ENCODE measurements at places on chromosomes 5 and 9.

DNA sequence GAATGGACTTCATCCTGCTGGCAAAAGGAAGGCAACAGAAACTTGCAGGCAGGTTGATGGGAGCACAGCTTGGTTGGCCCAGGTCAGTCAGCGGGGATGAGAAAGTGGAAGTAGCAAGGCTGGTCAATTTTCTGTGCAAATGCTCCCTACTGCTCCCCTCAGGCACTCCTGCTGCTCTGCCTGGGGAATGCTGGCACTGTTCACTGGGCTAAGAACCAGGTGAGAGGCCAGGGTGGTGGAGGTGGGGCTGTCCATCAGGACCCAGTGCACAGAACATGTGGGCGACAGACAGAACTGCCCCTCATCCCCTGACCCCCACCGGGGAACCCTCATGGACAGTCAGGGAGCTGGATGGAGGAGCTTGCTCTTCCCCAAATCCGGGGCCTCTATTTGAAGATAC lies 593.1 kb downstream of the IRX1 start:
- no peaks in the 10 kb centered on the region for H3K4me1 ChIP-seq
- no peak overlapping the region for H3K4me3 ChIP-seq
- no peaks in the 10 kb centered on the region for H3K36me3 ChIP-seq
- no peak overlapping the region for H3K27ac ChIP-seq
- no peak for DNase-seq

GRCh38 chr5:139571966-139572365 lies 10.8 kb downstream of the UBE2D2 start:
- no peaks in the 10 kb centered on the region for H3K36me3 ChIP-seq
- no peaks in the 10 kb centered on the region for H3K27me3 ChIP-seq
- DNase-seq = no peak
- H3K27ac ChIP-seq = no peak overlapping the region

GRCh38 chr5:98786191-98786853 lies 12.9 kb downstream of the RGMB start:
- H3K36me3 ChIP-seq = no peaks in the 10 kb centered on the region
- no peak overlapping the region for H3K4me3 ChIP-seq
- peaks cover 7% of the 10 kb centered on the region for H3K4me1 ChIP-seq
- H3K27ac ChIP-seq = peak overlapping the region; percentile 68
- H3K27me3 ChIP-seq = no peaks in the 10 kb centered on the region

- H3K4me3 ChIP-seq = no peak overlapping the region
- no peaks in the 10 kb centered on the region for H3K36me3 ChIP-seq
- no peak for DNase-seq
Measured at GRCh38 chr9:37660691-37661090, 9.9 kb downstream of the FRMPD1 start.

DNA sequence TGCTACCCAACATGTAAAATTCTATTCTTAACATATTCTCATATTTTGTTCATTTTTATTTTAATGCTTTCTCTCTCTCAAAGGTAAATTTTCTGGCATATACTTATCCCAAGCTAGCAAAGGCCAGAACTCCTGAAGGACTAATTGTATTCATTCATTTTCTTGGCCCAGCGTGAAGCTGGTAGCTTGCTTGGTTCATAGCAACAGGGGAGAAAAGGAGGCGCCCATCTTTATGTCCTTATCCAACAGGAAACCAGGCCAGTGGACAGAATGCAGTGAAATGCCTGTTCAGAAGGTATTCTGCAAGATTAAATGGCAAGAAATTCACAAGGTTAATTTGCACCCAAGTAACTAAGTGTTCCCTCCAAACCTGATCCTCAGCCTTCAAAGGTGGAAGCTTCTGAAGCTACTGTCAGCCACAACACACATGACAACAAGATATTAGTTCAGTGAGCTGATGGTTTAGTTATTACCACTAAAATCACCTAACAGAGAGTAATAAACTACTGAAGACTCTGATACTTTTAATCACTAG lies 5.6 kb downstream of the EFNA5 start:
- no peaks in the 10 kb centered on the region for H3K4me1 ChIP-seq
- no peak overlapping the region for H3K4me3 ChIP-seq
- DNase-seq = no peak
- peaks cover 7% of the 10 kb centered on the region for H3K27me3 ChIP-seq
- no peaks in the 10 kb centered on the region for H3K36me3 ChIP-seq
